Fibroblast of skin of back (primary cell): ENCODE measurements at places on chromosomes 1 and 21.

DNA sequence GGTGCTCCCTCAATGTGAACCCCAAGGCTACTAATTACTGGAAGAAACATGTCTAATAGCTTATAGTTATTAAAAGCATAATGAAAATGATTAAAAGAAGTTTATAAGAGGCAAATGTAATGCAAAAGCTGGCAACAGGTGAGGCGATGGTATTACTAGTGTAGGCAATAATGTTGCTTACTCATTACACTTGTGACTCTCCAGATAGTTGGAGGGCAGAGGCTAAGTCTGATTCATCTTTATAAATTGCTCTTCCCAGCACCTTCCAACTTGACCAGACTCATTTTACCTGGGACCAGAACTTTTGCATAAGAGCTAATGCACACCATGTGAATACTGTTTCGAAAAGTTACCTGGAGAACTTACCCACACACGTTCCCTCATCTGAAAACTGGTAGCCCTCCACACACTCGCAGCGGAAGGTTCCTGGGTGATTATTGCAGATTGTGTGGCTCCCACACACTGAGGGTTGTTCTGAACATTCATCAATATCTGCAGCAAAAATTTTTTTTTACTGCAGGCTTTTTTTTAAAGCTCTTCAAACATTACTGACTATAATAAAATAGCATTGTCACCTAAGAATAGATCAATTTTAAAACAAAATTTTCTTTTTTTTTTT is 48.0 kb downstream of the NID1 start:
- DNase-seq: no peak

DNA sequence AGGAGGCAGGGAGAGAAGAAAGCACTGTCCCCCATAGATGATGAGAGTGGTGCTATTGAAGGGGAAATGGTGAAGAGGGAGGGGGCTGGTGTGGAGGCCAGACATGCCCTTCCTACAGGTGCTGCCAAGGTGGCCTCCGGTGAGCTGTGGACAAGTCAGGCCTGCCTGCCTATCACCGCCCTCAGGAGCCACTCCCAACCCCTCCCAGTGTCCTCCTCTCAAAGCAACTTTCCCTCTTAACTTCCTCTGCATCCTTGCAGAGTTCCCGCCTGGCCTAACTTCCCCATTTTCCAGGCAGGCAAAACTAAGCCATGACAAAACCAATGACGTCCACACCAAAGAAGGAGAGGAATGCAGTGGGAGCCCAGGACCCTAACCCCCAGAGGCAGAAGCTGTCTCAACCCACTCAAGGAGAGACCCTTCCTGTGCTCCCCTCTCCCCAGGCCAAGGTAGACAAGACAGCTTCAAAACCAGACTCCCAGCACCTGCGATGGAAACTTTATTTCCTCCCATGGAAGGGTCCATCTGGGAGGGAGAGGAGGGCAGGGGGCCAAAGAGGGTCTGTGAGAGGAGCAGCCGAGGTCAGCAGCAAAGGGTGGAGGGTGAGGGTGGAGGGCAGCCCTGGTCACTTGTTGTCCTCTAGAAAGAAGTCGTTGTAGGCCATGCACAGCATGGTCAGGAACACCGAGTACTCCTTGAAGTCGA is 1.0 kb upstream of the S100A6 start:
- no peak for DNase-seq

DNA sequence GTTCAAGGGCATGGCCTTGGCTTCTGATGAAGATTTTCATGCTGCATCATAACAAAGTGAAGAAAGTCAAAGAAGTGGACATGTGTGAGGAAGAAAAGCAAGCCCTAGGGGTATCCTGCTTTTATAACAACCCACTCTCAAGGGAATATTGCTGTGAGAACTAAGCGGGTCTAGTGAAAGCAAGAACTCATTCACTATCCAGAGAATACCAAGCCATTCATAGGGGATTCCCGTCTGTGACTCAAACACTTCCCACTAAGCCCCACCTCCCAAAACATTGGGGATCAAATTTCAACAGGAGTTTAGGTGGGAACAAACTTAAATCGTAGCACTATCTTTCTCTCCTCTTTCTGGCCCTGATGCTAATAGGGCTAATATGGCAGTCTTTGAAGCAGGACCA is 98.5 kb upstream of the CTTNBP2NL start:
- peak; percentile 20 for DNase-seq

DNA sequence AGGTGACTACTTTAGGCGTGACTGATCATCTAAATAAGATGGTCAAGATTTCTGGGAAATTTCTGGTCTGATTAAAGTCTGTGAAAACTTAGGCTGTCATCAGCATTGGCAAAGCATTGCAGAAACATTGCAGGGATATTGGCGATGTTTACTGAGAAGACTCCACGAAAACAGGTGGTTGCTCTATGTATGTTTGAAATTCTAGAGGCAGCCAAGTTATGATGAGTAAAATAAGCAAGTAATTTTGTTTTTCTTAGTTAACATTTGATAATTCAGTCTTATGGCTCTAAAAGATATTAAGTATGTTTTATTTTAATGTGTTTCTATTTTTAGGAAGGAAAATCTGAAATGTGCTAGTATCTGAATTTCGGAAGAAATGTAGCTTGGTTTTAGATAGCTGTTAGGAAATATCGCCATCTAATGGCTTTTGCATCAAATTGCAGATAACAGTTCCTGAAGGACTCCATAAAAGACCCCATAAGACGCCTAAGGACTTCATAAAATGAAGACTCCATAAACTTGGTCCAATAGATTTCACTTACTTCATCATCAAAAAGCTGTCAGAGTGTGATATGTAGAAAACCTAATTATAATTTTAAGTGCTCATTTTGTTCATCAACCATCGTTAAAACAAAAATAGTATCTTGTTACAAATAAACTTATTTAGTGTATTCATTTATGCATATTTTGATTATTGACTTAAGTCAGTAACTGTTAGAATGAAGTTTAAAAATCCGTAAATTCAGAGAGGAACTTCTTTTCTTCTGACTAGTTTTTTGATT is 344.6 kb downstream of the RYR2 start:
- DNase-seq: peak; percentile 29

GRCh38 chr1:106836708-106837107 is 219.8 kb upstream of the PRMT6 start:
- DNase-seq: no peak

- DNase-seq: peak; percentile 57
Measured at GRCh38 chr1:29379443-29380073, 143.2 kb downstream of the PTPRU start.

- no peak for DNase-seq
Measured at GRCh38 chr1:224859651-224860050, 69.8 kb upstream of the DNAH14 start.

DNA sequence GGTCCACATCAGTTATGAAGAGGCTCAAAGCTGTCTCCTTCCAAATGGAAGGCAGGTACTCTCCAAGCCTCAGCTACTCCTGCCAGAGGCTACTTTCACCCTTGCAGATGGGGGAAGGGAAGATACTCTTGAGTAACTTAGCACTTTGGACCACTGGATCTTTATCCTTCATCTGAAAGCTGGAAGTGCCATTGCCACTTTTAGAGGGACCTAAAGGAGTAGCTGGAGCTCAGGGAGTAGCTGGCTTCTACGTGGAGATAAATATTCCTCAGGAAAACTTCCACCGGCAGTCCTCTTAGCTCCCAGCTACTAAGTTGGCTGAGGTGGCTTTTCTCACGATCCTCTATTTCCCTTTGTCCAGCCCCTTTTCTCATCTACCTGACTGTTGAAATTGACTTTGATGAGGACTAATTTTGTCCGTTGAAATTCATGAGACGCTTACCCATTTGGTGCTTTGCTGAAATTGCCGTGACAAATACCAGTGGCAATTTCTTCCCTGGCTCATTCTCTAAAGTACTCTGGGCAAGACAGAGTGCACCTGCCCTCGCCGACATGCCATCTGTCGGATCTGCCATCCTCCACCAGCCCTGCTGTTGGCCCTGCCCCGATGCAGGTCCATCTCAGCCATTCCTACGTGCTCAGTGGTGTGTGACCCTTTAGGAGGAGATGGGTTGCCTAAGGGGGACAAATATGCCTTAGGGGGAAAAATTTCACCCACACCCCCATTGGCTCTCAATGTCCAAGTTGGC is 13.6 kb downstream of the IGSF21 start:
- no peak for DNase-seq

DNA sequence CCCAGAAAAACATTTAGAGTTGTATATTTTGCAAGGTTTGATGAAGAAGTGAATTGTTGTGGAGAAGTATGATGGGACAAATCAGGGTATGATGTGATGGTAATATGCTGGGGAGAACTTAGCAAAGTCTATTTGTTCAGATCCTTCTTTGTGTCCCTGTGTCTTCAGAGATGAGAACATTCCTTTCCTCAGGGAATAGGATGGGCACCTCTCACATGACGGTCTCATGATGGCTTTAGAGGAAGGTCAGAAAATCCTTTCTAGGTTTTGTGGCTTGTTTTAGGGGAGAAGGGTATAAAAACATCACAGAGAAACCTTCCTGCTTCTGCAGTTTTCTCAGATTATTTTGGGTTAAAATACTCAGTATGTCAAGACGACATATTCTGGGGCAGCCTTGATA is 171.3 kb upstream of the NRIP1 start:
- DNase-seq: no peak

GRCh38 chr1:17511188-17511587 is 28.3 kb upstream of the ARHGEF10L start:
- DNase-seq: no peak

- peak; percentile 56 for DNase-seq
Measured at GRCh38 chr1:117060441-117061317, 553 bp downstream of the TTF2 start.

DNA sequence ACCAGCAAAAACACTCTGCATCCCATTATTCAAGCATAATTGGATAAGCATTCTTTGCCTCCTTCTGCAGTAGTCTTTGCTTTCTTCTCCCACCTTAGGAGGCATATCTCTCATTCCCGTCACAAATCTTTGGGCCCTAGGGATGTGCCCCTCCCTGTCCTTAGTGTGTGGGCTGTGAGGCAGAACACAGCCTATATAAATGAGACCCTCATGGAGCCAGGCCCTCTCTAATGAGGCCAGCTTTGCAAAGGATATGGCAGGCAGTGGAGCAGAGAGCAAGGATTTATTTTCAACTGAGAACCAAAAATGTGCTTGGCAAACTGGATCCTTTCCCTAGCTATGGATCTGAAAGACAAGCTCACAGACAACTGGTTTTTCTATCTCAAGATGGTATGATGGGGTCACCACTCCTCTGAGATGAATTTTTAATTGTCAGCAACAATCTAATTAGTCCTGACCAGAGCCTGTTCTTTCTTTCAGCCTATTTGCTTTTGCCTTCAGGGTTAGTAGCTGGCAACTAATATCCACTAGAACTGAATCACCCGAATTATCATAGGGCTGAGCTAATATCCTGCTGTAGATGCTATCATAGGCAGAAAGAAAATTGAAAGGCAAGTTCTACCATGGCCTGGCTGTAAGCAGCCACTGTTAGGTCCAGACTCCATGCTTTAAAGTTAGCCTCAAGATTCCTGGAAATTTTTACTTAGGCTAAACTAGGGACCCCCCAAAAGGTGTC is 134.2 kb downstream of the SYT2 start:
- DNase-seq: peak; percentile 43

DNA sequence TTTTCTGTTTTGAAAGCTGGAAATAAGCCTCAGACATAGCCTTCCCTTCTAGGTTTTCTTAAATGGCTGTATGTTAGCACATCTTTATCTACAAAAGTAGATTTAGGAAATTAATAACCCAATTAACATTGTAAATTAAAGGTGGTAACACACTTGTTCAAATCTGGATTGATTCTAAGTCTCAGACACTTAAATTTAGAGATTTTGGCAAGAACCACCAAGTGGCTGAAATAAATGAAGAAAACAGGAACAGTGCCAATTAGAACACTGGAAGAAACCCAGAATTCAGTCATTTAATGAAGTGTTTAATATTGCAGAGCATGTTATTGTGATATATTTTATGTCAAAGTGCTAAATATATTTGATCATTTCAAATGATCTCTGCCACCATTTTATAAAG is 628.2 kb downstream of the USP25 start:
- no peak for DNase-seq

DNA sequence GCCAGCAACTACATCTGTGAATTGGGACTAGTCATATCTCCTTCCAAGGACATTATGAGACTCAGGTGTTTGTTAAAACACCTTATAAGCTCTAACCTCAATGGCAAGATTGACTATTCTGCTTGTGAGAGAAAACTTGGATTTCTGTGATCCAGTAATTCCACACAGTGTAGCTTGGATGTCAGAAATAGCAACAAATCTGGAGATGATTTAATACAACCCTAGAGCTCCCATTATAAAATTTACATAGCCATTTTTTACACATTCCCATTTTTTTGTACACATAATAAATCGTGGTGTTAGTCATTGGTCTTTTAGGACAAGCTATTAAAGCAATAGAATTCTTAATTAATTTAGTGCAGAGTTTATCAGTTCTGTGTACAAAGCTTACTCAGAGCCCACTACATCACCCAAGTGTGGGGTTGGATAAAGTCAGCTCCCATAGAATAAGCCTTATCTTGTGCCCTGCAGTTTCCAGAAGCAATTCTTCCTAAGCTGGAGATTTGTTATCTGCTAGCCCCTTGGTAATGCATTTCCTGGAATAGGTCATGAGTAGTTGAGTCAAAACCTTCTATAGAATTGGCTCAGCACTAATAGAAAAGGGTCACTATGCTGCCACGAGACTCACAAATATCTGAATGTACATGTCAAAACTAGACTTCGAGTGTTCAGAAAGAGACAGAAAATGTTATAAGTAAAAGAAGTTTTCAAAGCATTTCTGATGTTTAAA is 434.0 kb upstream of the RUNX1 start:
- no peak for DNase-seq

DNA sequence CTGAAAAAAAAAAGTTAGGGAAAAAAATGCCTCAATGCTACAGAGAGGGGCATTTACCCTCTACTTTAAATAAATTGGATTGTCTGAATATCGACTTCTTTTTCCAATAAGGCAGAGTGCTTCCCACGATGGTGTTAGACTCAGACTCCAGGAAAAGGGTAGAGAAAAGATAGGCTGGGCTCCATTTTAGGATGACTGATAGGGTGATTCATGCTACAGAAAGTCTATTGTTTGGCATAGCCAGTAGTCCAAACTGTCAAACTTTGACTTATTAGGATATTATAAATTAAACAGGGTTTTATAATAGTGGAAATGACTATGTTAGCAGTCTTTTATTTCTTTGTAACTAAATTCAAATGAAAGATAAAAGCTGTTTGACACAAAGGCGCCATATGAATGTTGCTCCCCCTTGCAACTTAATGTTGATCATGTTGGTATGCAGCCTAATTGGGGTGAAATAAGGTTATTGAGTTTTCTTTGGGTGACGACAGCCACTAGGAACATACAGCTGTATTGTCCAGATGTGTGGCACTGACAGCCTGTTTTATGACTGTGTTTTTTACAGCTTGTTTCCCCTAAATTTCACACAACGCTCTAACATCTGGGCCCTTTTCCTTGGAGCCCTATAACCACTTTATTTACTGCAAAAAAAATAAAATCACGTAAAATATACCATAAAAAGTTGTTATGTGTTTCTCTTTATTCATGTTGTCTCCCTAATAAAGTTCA is 69.3 kb downstream of the SPAG17 start:
- peak; percentile 49 for DNase-seq
